ENCODE measurements at places on chromosomes 1 and 21.

GRCh38 chr1:67333603-67334002 lies 25.9 kb downstream of the IL12RB2 start:
- H3K27ac ChIP-seq = no peak overlapping the region
- H3K4me1 ChIP-seq = no peaks in the 10 kb centered on the region
- DNase-seq = no peak

DNA sequence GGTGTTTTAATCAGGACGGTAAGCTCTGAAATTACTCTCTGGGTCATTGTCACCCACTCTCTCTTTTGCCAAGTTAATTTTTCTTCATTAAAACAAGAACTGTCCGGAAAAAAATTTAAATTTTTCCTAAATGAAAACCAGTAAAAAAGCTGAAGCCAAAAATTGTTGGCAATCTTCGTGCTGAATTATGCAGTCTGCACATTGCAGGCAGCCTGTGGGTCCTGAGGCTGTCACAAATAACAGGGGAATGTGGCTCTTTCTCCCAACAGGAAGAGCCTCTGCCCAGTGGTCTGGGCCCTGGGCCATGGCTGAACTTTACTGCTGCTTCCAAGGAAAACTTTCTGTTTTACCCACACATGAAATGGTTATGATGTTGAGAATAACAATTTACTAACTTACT lies 153.9 kb upstream of the SPAG17 start:
- DNase-seq = no peak
- H3K4me3 ChIP-seq = no peak overlapping the region
- H3K36me3 ChIP-seq = no peaks in the 10 kb centered on the region
- peak overlapping the region; percentile 39 for H3K27ac ChIP-seq

DNA sequence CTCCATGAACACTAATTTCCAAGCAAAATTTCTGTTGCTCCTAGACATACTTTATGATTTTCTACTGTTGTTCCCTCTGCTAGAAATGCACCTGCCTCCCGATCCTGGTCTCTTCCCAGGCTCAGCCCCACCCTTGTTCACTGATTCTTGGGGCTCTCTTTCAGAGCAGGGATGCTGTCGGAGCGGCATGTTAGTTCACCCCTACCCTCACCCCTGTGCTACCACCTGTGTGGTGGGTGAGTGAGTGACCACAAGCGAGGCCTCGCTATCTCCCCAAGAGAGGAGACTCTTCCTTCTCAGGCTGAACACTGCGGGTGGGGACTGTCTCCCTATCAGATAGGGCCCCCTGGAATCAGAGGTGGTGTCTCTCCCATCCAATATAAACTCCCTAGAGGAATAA lies 4.9 kb upstream of the S100A8 start:
- no peaks in the 10 kb centered on the region for H3K4me1 ChIP-seq
- no peaks in the 10 kb centered on the region for H3K36me3 ChIP-seq
- H3K27ac ChIP-seq = no peak overlapping the region
- no peak for DNase-seq
- peaks cover 12% of the 10 kb centered on the region for H3K27me3 ChIP-seq

- no peaks in the 10 kb centered on the region for H3K36me3 ChIP-seq
- no peaks in the 10 kb centered on the region for H3K4me1 ChIP-seq
- no peak overlapping the region for H3K27ac ChIP-seq
- H3K4me3 ChIP-seq = no peak overlapping the region
- peak; percentile 38 for DNase-seq
These were observed 88.5 kb downstream of the UCK2 start for GRCh38 chr1:165915932-165916348.
